ENCODE measurements at places on chromosomes 13 and 19.
A peak's percentile ranks its signal among the peaks of the same experiment; 100 is the strongest.

DNA sequence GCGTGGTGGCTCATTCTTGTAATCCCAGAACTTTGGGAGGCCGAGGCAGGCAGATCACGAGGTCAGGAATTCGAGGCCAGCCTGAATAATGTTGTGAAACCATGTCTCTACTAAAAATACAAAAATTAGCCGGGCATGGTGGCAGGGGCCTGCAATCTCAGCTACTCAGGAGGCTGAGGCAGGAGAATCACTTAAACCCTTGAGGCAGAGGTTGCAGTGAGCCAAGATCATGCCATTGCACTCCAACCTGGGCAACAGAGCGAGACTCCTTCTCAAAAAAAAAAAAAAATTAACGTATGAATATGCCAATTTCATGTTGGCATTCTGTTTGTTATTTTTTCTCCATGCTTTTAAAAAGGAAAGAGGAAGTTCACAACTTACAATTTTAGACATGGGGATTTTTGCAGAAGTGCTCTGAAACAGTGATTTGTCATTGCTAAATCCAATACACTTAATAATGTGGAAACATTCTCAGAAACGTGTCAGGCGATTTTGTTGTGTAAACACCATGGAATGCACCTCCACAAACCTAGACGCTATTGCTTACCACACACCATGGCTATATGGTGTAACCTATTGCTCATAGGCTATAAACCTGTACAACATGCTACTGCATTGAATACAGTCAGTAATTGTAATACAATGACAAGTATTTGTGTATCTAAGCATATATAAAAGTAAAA lies 115.9 kb upstream of the PCDH20 start:
- DNase-seq, result no peak

DNA sequence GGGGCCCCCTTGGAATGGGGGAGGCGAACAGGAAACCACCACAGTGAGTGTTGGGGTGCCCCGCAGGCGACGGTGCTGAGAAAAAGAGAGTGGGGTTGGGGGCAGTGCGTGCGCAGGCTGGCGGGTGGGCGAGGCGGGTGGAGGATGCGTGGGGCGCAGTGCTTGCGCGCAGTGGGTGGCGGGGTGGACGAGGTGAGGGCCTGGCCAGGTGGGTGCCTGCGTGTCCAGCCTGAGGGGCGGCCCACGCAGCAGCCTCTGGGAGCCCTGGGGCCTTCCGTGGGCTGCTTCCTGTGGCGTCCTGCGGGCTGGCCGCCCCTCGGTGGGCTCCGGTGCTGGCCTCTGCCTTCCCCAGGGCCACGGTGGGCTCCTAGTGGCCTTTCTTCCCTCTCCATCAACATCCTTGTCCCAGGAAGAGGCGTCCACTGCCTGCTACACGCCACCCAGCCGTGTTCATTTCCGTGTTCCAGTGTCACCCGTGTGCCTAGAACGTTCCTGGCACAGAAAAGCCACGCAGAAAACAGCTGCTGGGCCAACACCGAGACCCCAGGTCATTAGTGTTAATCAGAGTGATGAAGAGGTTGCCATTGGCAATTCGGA lies 7.1 kb downstream of the ATP11A start:
- no peak for DNase-seq

GRCh38 chr19:35807633-35808032 lies 5.0 kb downstream of the PRODH2 start:
- DNase-seq, result no peak

DNA sequence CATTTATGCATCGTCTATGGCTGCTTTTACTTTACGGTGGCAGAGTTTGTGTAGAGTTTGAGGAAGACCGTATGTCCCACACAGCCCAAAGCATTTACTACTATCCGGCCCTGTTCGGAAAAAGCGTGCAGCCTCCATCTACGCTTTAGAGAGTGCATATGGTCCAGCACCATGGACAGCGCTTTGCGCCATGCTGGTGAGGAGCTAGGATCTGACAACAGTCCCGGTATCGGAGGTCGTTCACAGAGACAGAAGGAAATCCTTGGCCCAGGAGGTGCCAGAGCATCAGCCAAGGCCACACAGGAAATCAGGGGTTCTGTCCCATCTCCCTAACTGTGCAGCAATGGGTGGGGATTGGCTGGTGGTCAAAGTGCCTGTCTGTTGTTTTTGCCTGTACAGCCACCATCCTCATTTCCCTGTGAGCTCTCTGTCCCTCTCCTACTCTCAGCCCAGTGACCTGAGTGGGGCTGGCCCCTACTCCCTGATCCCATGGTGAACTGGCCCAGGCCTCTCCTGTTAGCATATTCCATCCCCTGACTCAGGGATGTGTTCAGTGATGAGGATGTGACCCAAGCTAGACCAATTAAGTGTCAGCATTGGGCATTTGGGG lies 16.2 kb upstream of the PRODH2 start:
- peak; percentile 53 for DNase-seq

GRCh38 chr13:23399347-23399746 lies 34.2 kb downstream of the SACS start:
- DNase-seq, result no peak

- DNase-seq, result no peak
Measured at GRCh38 chr19:11769995-11770394, 3.2 kb downstream of the ZNF441 start.

- DNase-seq, result no peak
Measured at GRCh38 chr13:44157606-44158005, 216.0 kb upstream of the SERP2 start.

- DNase-seq, result no peak
Measured at GRCh38 chr13:27044837-27045570, 126.6 kb downstream of the USP12 start.

GRCh38 chr13:108227651-108228272 lies 9.6 kb downstream of the ABHD13 start:
- peak; percentile 33 for DNase-seq

DNA sequence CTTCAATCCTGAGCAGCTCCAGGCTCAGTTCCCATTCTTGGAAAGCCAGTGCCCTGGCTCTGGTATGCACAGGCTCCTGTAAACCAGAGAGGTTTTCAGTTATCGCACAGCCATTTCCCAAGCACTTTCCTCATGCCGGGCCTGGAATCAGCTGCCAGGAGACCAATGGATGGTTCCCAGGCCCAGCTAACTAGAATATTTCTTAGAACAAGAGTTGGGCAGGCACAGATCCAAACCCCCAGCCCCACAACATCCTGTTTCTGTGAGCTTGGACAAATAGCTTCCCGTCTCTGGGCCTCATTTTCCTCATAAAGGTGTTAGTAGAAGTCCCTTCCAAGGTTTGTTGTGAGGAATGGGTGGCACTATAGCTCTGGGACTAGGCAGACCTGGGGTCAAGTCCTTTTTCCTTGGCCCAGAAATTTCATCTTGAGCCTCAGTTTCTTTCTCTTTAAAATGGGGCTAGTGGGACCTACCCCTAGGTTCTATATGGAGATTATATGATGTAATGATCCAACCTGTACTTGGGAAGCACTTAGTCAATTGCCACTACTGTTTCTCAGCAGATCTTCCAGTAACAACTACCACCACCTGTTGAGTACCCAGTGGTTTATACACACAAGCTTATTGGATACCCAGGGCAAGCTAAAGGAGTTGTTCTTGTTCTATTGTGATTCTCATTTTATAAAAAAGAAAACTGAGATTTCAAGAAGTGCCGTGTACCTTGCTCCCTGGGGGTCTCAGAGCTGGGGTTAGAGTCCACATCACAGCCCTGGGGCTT lies 5.1 kb upstream of the CCDC97 start:
- DNase-seq, result no peak

DNA sequence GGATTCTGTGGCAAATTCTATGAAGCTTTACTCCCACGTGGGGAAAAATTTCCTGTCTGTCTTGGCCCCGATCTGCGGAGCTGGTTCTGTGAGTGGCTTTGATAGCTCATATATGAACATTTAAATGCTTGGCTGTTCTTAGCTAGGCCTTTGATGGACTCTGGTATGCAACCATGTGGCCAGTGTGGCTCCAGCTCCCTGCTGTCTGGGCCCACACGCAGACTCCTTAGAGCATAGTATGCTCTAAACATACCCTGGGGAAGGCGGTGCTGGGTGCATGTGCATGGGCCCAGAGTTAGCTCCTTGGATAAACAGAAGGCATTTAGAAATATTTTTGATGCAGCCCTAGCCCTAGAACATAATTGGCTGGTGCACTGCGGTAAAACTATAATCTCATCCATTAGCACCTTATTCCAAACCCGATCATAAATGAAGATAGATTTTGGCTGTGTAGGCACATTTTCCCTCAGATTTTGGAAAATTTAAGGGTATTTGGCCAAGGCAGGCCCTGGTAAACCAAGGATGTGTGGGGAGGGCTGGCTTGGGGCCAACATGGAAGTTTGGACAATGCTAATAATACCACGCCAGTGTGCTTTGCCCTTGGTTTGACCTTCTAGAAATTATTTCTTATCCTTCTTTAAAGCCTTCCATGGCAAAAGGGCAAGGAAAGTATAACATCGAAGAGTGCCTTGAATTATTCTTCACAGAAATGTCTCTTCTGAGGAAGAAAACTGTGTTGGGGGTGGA lies 153.5 kb downstream of the LMO7 start:
- peak; percentile 35 for DNase-seq

- DNase-seq, result no peak
Measured at GRCh38 chr13:24223341-24224231, 63.1 kb downstream of the SPATA13 start.

GRCh38 chr13:59801107-59801880 lies 362.4 kb downstream of the DIAPH3 start:
- DNase-seq, result no peak

GRCh38 chr13:48265217-48265815 lies 32.3 kb downstream of the ITM2B start:
- no peak for DNase-seq

DNA sequence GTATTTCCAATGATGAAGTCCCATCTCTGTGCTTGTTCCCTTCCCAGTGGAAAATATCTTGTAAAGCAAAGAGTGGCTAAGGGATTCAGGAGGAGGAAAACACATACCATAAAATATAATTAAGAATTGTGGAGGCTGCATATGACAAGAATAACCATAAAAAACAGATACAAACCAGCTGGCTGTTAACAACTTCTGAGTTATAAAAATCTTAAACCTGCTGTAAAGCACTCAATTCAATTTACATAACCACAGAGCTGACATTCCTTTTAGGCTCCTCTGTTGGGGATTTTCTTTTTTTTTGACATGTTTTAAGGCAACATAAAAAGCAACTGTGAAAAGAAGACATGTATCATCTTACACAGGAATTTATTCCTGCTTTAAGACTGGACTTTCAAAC lies 207.6 kb downstream of the DACH1 start:
- no peak for DNase-seq

GRCh38 chr19:4063369-4064148 lies 3.1 kb downstream of the ZBTB7A start:
- no peak for DNase-seq

DNA sequence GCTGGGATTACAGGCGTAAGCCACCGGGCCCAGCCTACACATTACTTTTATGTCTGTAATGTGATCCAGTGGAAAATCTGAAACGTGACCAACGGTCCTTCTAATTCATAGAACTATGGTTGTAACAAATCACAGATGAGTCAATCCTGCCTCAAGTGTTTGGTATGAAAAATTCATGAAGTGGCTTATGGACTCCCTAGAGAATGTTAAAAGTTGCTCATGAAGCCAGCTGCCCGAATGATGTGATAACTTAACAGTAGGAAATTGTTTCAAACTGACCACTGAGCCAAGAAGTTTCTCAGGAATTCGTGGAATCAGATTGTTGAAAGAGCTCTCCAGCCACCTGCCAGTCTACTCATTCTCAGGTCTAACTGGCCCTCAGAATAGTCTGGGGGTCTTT lies 59.4 kb upstream of the FARP1 start:
- DNase-seq, result peak; percentile 87

- DNase-seq, result no peak
Measured at GRCh38 chr13:71089056-71089455, 777.9 kb downstream of the DACH1 start.

DNA sequence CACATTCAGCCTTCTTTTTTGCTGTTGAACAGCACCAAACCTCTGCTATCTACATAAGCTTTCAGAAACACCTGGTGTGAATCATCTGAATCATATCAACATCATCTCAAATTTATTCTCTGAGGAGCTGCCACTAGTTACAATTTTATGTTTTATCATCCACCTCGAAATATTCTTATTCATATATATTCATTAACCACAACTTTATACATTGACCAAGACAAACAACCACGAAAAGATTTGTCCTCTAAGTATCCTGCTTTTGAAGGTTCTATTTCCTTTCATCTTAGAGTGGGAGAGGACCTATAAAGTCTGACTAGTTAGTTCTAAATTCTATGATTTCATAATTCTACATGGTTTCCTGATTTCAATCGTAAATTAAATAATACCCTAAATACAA lies 18.9 kb downstream of the ESD start:
- DNase-seq, result peak; percentile 9

DNA sequence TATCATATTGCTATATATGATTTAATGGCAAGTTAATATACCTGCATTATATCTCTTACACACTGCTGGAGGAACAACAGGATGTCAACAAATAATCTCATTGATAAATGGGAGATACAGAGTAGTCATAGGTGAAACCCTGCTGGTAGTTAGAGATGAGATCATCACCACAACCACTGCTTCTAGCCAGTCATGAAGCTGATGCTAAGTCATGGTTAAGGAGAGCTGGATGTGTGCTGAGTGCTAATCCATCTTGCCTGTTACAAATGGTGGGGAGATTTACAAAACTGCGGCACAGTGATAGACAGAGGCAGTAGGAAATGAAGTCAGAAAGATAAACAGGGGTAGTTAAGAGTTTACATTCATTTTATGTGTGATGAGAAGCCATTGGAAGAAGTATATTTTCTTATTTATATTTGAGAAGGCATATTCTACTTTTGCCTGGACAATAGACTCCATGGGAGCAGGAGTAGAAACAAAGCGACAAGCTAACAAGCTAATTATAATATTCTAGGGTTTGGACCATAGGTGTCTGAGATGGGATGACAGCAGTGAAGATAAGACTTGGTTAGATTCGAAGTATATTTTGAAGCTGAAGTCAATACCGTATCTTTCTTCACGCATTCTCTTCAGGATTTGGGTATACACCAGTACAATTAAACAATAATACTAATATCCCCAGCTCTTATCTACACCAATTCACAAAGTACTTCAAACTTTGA lies 78.0 kb upstream of the TRPC4 start:
- no peak for DNase-seq

- peak; percentile 73 for DNase-seq
Measured at GRCh38 chr19:55640043-55640576, 692 bp upstream of the ZNF580 start.

DNA sequence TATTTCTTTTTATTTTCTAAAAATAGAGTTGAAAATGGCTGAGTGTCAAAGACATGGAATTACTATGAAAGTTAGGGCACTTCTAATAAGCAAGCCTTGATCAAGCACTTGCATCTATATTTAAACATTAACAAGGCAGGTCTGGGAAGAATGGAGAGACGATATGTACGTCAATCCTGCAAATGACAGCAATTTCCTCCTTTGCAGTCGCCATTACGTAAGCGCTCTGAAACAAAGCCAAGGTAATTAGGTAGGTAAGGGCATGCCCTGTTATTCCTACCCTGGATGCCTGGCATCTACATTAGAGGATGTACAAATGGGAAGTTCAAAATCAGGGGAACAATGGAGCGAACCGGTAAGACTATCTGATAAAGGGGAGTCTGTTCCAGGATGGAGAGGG lies 664.0 kb upstream of the ARGLU1 start:
- DNase-seq, result no peak
